Activated T-cell treated with anti-CD3 and anti-CD28 coated beads, Interleukin-2, amount 50 U/mL, for 48 hours (primary cell): ENCODE measurements at places on chromosomes 3 and 15.

- no peak for DNase-seq
These were observed 8.0 kb downstream of the PXK start for GRCh38 chr3:58340594-58341244.

- no peak for DNase-seq
These were observed 104.8 kb downstream of the FBLN2 start for GRCh38 chr3:13653631-13654279.

- no peak for DNase-seq
These were observed 14.8 kb upstream of the HDAC11 start for GRCh38 chr3:13465236-13465873.

- no peak for DNase-seq
These were observed 80.2 kb upstream of the ACP3 start for GRCh38 chr3:132236701-132237651.

DNA sequence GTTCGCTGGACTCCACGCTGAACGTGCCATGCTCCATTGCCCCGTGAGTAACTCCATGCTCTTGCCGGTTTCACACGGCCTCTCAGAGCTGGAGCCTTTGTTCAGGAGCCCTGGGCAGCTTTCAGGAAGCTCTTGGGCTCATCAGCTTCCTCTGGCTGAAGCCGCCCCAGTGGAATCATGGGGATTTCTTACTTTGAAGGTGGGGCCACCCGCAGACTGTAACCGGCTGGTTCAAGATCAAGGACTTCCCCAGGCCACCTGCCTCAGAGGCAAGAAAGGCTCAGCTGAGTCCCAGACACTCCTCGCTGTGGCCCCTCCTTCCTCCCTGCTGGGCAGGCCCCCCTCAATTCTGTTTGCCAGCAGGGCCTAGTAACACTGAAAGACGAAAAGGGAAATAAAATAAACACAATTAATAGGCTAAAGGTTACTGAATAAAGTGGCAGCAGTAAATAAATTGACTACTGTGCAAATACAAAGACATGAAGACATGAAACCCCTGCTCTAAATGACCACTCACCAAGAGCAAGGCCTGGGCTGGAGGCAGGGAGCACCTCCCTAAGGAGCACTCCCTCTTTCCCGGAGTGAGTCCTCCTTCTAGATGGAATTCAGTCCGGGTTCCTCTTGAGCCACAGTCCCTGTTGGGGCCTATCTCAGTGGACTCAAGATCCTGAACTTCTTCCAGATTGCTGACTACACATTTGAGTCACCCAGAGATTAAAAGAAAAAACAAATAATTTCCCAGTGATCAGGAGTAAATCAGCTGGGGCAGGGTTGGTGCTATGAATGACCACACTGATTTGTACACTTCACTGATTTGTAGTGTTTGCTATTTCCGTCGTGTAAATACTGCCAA lies 51.0 kb downstream of the ZDHHC19 start:
- no peak for DNase-seq

GRCh38 chr3:143783851-143784370 lies 64.4 kb downstream of the SLC9A9 start:
- DNase-seq = no peak

GRCh38 chr3:168191856-168192255 lies 96.1 kb upstream of the GOLIM4 start:
- DNase-seq = no peak

DNA sequence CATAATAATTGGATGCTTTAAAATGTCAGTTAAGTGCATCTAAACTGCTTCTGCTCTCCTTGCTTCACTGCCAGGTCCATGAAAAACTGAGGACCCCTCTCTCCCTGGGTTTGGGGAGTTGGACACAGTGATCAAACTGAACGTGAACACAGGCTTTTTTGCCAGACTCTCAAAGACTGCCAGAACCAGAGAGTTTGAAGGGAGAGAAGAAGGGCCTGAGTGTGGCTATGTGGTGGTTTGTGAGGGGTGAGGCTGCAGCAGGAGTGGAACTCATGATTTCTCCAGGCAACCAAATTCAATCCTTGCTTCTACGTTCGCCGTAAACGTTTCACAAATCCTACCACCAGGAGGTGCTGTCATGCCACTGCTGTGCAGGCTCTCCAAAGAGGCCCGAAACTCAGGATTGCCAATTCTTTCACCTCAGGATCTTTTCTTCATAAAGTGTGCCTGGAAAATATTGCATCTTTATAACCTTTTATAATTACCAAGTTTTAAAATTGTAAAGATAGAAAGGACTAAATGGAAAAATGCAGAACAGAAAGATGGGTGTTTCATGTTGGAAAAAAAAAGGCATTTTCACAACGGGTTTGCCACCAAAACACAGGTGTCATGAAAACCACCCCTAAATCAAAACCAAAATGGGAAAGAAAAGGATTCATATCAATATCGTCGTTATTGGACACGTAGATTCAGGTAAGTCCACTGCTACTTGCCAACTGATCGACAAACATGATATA lies 19.7 kb downstream of the TM4SF4 start:
- DNase-seq = peak; percentile 63
